ENCODE measurements at places on chromosomes 1 and 21.

DNA sequence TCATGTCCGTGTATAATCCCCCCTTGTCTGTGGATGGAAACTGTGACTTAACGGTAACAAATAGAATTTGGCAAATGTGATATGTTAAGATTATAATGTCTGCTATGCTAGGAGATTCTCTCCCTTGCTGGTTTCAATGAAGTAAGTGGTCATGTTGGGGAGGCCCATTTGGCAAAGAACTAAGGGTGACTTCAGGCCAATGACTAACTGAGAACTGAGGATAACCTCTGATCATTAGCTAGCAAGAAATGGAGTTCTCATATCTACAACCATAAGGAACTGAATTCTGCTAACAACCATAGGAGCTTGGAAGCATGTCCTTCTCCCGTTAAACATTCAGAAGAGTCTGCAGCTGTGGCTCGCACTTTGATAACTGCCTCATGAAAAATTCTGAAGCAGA lies 2.3 kb downstream of the IFI44L start:
- DNase-seq = no peak

GRCh38 chr1:12580054-12580887 lies 37.7 kb downstream of the DHRS3 start:
- DNase-seq = no peak

DNA sequence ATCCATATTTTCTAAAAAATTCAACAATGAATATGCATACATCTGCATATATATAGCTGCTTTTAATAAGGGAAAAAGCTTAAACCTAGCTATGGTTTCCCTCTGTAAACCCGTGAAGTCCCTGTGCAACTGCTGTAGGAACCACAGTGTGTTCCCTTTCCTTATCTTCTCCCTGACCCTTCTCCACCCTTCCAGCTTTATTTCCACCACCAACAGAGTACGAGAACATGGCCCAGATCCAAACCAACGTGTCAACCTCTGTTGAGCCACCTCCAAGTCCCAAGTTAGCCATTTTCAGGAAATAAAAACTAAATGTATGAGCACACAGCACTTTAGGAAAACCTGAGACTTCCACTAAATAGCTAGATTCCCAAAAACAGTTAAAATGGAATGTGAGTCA lies 20.3 kb downstream of the SUSD4 start:
- no peak for DNase-seq

DNA sequence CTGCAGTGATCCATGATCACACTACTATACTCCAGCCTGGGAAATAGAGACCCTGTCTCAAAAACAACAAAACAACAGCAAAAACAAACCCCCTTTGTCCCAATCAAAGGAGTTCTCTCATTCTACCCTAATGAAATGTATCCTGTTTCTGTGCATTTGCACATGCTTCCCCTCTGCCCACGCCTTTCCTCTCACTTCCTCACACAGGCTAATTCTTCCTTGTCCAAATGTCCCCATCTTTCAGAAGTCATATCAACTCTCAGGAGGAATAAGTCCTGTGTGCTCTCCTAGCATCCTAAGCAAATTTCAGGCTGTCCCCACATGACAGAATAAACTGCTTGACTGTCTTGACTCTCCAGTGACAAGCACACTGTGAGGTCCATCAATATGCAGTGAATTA lies 8.1 kb upstream of the ATP1B1 start:
- DNase-seq = no peak

DNA sequence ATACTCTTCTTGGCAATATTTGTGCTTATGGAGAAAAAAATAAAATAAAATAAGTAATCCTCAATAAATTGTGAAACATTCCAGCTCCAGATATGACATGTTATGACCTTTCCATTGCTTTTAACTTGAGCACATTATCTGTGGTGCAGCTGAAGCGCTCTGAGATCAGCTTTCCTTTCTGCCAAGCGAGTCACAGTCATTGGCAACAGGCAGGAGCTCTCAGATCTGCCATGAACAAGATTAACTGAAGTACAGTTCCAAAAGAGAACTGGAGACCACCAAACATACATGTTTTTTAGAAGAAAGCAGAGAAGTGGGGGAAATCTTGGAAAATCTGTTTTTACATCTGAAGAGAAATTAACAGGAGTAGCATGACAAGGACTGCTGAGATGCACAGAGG lies 89.2 kb upstream of the DSCAM start:
- no peak for DNase-seq

DNA sequence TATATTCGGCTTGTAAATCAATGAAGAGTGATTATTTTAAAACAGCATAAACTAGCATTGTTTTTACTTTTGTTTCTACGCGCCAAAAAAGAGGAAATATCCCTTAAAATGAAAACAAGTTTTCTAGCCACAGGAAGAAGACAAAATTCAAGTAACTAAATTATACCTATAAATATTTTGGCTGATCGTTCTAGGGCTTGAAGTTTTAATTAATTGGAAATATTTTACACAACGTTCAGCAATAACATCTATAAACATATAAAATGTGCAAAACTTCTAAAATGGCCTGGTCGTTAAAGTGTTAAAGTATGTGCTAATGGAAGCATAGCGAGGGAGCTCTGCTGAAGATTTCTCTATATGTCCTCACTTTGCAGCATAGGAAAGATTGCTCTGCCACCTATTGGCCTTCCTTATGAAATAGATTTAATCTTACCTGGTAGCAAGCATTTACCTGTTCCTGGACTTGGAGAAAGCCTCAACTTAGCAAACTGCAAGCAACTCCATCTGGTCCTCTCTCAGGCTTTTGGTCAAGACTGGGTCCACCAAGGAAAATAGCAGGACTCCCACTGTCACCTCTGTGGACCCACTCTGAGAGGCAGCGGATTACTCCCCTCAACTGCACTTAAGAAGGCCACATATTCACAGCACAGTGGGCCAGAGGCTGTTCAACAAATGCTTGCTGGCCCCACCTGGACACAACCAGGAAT lies 351.3 kb upstream of the RUNX1 start:
- peak; percentile 17 for DNase-seq

GRCh38 chr1:91732291-91733107 lies 153.5 kb downstream of the TGFBR3 start:
- peak; percentile 77 for DNase-seq

DNA sequence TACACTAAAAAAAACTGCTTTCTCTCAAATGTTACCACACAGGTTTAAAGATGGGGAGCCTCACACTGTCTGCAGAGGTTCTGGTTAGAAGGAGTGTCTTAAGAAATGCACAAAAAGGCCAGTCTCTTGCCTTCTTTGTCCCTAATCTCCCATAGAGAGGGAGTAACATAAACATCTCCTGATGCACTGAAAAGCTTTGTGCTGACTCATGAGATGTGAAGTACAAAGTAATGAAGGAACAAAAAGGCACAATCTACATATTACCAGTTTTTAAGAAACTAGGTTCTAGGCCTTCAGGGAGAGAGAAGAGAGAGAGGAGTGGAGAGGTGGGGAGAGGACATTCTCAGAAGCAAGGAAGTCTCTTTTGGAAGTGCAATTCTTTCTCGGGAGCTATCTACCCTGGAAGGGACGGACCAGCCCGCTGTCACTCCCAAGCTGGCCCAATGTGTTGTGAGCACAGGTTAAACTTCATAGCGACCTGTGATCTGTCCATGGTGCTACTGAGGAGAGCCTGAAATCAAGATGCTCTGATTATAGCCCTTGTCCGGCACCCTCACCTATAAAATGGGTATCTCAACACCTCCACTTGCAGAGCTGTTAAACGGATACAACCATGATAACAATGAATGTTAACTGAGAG lies 458.1 kb downstream of the DISC1 start:
- DNase-seq = no peak

GRCh38 chr21:42219606-42220137 lies 732 bp downstream of the ABCG1 start:
- DNase-seq = no peak

DNA sequence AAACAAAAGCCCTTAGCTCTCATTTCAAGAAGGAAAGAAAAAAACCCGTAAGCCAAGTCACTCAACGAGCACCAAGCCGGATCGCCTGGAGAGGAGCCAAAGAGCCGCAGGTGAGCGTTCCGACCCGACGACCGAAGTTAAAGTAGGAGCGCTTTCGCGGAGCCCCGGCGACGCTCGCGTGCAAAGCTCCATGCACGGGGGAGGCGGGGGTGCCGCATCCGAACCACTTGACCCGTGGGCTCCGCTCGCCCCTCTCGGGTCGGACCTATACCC lies 382 bp downstream of the GPBP1L1 start:
- DNase-seq = no peak

DNA sequence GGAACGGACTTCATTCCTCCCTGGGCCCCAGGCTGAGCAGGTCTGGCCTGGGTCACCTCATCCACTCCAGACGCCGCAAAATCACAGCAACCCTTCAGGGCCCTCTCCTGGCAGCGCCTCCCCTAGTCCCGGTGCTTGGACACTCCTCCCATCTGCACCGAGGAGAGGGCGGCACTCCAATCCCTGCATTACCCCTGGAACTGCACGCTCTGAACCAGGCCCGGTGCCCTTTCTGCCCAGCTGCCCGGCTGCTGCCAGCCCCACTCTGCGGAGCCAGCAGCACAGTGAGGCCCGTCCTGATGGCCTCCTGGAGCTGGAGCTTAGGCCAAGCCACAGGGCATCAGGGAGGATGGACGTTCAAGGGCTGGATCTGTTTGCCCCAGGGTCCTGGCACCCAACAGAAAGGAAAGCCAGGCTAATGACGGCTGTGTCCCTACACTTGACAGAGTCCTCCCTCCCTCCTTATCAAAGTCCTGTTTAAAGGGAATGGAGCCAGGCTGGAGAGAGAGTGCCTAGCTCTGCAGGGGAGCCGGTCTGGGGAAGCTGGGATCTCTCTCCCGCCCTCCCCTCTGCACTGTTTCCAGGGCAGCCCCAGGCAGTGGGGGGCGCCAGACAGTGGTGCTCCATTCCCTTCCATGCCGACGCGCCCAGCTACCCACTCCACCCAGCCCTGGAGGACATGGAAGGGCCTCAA lies 12.7 kb downstream of the COL6A2 start:
- no peak for DNase-seq
